Bone marrow (tissue), 2 donors: ENCODE measurements at places on chromosomes 7 and 10.

DNA sequence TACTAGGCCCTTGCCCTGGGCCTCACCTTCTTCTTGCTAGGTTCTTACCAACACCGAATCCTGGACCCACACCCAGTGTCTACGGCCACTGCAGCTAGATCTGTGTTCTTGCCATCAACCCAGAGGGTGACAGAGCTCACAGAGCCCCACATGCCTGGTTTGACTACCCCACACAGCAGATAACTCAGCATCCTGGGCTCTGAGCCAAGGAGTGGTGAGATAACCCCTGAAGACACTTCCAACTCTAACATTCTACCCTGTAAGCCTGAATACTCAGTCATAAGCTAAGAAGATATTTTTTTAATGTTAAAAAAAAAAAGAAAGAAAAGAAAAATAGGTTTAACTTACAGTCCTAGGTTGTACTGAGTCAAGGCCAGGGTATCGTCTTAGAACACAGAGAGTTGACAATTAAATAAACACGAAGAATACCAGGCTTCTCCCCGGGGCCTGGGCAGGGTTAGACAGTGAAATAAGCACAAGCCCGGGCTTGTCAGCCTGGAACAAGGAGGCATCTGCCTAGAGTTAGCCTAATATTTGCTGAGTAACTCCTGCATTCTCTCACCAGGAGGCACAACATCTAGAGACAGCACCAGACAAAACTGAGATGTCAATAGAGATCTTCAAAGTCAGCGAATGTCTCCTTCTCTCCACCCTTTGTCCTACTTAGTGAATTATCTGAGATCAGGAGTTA is 556.5 kb upstream of the LRRN3 start:
- DNase-seq = no peak

GRCh38 chr7:15396210-15397158 is 165.3 kb downstream of the AGMO start:
- DNase-seq = no peak

DNA sequence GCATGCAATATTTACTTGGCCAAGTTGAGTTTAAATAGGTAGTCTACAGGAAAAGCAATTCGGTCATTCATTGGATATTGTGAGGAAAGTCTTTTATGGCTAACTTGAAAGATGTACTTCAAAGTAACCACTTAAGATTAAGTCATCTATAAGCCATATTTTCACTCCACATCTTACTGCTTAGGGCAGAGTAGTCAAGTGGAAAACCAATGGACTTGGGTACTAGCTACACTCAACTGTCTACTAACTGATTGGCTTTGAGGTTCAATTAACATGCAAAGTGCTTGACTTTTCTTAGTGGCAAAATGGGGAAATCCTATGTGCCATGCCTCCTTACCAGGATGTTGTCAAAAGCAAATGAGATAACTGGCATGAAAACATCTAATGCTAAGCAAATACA is 51.0 kb downstream of the CAV1 start:
- no peak for DNase-seq

DNA sequence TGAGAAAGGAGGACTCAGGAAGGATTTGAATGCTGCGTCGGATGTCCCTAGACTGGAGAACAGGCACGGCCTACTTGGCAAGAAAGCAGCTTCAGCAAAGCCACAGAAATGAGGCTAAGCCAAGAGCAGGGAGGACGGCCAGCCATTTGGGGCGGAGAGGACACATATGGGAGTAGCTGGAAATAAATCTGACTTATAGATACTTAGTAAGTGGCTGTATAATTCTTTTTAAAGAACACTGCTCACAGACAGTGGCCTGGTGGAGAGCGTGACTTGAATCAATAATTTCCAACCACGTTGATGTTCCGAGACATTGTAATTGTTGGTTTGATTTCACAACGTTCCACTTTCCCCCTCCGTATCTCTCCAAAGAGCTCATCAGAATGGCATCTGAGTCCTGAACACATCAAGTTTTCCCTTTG is 67.7 kb upstream of the JCAD start:
- no peak for DNase-seq

DNA sequence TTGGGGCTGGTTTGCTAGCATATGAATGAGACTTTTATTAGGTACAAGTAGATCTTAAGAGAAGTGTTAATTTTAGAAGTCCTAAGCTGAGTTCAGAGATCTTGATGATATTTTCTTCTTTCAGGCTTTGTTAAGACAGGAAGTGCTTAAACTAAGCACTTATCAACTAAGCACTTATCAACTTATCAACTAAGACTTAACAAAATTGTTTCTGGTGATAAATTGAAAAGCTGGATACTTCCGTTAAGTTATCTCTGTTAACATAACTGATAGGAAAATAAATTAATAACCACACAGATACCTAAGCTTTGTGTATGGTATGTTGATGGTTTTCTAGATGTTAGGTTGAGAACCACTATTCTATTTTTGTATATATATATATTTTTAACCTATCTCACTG is 113.7 kb downstream of the PHTF2 start:
- DNase-seq = no peak

DNA sequence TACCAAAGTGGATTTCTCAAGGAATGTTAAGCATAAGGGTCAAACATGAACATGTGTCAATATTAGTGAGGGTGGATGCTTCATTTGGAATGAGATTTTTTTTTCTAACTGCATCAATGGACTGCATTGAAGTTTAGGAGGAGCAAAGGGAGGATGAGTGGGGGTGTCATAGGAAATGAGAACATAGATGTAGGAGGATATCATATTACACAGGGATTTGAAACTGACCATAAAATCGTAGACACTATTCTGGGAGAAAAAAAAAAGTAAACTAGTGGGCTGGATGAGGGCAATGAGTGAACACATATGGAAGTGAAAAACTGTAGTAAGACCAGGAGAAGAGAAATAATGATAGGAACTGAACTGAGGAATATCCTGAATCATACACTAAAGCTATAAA is 109.4 kb downstream of the SEMA3A start:
- DNase-seq = no peak

- no peak for DNase-seq
Measured at GRCh38 chr10:81472927-81473470, 402.0 kb upstream of the NRG3 start.

DNA sequence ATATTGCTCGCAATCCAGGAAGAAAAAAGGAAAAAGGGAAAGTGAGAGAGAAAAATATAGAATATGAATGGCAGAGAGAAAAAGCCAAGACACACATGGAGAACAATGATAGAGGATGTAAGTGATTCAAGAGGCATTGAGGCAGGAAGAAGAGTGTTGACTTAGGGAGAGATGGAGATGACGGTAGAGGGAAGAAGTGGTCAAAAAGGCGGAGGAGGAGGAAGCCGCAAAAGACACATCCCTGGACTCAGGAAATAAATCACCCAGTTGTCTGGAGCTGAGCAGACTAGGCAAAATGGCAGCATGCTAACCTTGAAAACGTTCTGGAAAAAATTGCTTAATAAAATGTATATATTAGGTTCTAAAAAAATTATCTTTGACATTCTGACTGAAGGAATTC is 17.7 kb upstream of the GPR37 start:
- no peak for DNase-seq

GRCh38 chr7:128004623-128005022 is 26.6 kb downstream of the LRRC4 start:
- DNase-seq = no peak

DNA sequence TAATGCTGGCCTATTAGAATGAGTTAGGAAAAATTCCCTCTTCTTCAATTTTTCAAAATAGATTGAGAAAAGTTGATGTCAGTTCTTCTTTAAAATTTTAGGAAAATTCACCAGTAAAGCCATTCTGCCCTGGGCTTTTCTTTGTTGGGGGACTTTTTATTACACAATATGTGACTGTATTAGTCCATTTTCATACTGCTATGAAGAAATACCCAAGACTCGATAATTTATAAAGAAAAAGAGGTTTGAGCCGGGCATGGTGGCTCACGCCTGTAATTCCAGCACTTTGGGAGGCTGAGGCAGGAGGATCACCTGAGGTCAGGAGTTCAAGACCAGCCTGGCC is 12.7 kb downstream of the TAS2R40 start:
- no peak for DNase-seq

- DNase-seq = no peak
Measured at GRCh38 chr10:74874649-74875048, 48.2 kb downstream of the KAT6B start.

DNA sequence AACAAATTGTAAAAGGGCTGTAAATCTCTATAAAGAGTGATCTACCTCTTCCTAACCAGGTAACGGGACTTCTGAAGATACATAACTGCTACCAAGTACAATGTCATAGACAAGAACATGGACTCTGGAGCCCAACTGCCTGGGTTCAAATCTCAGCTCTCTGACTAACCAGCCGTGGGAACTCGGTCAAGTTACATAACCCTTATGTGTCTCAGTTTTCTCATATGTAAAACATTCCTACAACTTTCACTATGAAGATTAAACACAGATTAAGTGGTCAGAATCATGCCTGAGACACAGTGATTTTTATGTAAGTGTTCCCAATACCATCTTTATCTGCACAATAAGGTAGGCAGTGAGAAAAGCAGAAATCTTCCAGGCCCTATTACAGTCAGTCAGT is 52.6 kb downstream of the ITGB1 start:
- no peak for DNase-seq

GRCh38 chr10:5609952-5610616 is 56.3 kb downstream of the ASB13 start:
- no peak for DNase-seq

GRCh38 chr7:127962589-127963361 is 68.5 kb downstream of the LRRC4 start:
- no peak for DNase-seq
